SK-MEL-5 (cell line): ENCODE measurements at places on chromosomes 4 and X. TPM values are rescaled to one million over a fixed set of nuclear protein-coding genes. Genes with fewer than 3 reads are reported as not detected.

GRCh38 chr4:123443401-123444289, 47.0 kb downstream of the SPRY1 start:
- DNase-seq: peak; percentile 73

- DNase-seq: no peak
Observed at GRCh38 chr4:13830449-13830848, 202.9 kb upstream of the BOD1L1 start.

DNA sequence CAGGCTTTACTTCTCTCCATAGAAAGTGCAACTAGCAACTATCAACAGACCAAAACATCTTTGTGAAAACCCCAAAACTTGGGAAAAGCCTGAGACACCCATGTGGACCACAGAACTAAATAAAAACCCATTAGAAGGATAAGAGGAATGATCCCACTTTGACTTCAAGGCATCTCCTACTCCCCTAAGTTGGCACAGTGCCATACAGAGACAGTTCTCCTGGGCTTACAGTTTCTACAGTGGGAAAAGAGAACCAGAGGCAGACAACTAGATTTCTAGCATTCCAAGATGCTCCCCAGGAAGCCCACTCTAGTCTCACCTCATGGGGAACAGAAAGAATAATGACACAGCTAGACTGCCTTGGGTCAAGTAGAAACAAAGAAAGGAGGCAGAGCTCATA, 20.4 kb downstream of the TMLHE start:
- DNase-seq: no peak

DNA sequence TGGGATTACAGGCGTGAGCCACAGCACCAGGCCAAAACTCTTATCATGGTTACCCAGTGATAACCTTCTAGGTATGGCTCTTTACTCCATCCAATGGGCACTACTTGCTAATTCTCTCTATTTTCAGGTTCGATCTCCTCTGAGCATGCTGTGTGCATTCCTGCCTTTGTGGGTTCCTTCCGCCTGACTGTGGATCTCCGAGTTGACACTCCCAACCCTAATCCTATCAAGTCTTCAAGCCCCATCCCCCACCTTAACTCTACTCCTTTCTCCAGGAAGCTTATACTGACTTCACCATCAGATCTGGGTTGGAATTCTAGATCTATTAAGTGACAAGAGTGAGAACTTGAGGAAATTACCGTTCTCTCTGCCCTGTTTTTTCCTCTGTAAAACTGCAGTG, 64.6 kb downstream of the ZAR1 start:
- no peak for DNase-seq

- DNase-seq: no peak
Observed at GRCh38 chr4:41866799-41867677, 68.2 kb upstream of the TMEM33 start.

DNA sequence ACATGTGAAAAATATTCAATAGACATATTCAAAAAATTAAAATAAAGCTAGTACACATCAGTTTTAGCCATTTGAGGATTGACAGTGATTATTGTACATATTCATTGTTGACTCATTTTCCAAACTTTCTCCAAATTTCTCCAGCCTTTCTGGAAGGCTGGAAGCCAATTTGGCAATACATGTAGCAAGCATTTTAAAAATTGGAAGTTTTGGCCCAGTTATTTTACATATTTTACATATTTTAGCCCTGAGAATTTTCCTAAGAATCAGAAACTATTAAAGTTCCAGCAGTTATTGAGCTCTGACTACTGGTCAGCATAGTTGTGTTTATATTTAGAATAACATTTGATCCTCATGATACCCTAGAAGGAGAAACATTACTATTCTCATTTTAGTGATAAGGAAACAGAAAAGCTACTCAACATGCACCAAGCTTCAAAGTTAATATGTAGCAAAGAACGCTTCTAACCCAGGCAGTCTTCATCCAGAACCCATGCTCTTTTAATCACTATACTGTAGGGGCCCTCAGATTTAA, 3.2 kb downstream of the CABS1 start:
- DNase-seq: no peak

GRCh38 chrX:41491267-41492004, 44.3 kb downstream of the NYX start:
- peak; percentile 68 for DNase-seq

- no peak for DNase-seq
Observed at GRCh38 chr4:183504930-183505610, at the start of gene ING2. Gene ING2, plus strand, starts transcription at chr4:183505058. Its CDS starts 138 bp downstream, at chr4:183505196.

GRCh38 chr4:100208964-100209363, 18.7 kb upstream of the DDIT4L start:
- no peak for DNase-seq

- peak; percentile 26 for DNase-seq
Observed at GRCh38 chr4:52751487-52751911, 274 bp upstream of the ERVMER34-1 start.

- no peak for DNase-seq
Observed at GRCh38 chr4:143538979-143539669, 25.6 kb downstream of the SMARCA5 start.

DNA sequence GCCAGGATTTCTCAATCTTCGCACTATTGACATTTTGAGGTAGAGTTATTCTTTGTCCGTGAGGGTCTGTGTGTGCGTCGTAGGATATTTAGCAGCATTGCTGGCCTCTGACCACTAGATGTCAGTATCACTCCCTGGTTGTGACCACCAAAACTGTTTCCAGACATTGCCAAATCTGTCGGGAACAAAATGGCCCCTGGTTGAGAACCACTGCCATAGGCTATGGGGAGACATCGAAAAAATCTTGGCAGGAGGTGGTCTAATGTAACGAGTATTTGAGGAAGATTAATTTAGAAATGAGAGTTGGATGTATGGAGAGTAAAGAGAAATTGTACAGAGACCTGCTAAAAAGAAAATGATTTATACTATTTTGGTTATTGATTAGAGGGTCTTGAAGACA, 108.4 kb downstream of the DOCK11 start:
- DNase-seq: peak; percentile 83

DNA sequence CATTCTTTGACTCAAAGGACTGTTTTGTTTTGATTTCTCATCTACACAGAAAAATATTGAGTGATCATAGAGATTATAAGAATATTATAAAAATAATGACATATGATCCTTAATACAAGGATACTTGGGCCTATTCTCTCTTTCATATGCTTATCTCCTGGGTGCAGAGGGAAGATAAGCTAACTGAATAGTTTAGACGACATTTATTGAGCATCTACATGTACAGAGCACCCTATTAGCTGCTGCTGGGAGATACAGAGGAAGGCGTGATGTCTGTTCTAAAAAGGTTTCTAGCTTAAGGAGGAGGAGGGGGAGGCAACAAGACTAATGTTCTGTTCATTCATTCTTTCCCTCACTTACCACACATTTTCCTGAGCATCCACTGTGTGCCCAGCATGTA, 106.8 kb downstream of the HDAC8 start:
- no peak for DNase-seq

DNA sequence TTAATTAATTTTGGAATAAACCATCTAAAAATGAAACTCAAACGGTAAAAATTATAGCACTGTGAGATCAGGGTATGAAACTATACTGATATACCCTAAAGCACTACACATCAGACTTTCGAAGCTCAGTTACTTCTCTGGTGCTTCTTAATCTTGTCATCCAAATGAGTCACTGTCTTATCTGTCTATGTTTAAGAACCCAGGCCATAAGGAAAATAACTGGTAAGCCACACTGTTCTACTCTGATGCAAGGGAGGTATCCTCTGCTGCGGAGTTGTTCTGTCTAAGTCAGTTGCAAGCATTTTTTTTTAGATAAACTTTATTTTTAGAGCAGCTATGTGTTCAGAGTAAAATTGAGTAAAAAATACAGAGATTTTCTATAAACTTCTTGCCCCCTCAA, 830.8 kb upstream of the POU3F4 start:
- DNase-seq: no peak

GRCh38 chrX:133634416-133634815, 219.1 kb upstream of the GPC4 start:
- no peak for DNase-seq

DNA sequence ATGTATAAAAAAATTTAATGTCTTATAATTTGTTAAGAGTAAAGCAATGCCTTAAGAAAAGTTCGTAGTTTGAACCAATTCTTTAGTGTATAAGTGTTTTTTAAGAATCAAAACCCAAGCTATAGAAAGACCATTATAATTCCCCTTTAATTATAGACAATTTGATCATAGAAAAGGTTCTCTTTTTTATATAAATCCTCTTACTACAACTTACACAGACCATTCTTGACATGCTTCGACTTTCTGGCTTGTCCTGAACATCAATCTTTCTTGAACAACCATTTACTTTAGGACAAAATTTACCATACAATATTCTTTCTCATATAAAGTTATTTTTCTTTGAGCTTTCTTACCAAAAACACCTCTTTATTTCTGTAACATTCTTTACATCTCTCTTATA, 330.5 kb upstream of the SPANXN1 start:
- DNase-seq: no peak

DNA sequence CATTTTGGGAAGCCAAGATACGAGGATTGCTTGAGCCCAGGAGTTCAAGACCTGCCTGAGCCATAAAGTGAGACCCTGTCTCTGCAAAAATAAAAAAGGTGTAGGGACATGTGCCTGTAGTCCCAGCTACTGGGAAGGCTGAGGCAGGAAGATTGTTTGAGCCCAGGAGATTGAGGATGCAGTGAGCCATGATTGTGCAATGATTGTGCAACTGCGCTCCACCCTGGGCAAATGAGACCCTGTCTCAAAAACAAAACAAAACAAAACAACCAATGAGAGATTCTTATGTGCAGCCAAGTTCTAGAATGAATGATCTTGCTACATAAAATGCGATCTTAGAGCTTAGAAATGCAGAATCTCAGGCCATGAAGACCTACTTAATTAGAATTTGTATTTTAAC, 22.5 kb downstream of the SLC9B2 start:
- DNase-seq: no peak

- no peak for DNase-seq
Observed at GRCh38 chr4:5462896-5463295, 245.5 kb downstream of the EVC2 start.

GRCh38 chrX:68832101-68832416, 3.2 kb downstream of the EFNB1 start:
- DNase-seq: no peak

- no peak for DNase-seq
Observed at GRCh38 chrX:149010013-149010852, 494.9 kb downstream of the IDS start.

DNA sequence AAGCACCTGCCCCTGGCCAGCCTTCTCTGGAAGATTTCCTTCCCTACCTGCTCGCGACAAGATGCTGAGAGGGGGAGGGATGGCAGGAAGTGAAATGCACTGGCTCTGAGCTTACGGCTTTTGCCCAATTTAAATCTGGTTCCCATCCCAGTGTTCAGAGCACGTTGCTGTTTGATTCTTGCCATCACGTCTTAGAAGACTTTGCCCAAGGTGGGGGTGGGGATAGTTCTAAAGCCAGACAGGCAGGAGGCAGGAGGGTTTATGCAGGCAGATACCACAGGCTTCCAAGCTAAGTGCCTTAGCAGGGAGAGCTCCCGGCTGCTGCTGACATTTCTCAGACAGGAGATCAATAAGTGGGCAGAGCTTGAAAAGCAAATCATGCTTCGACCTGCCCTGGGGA, 393.9 kb downstream of the MID1IP1 start:
- no peak for DNase-seq

DNA sequence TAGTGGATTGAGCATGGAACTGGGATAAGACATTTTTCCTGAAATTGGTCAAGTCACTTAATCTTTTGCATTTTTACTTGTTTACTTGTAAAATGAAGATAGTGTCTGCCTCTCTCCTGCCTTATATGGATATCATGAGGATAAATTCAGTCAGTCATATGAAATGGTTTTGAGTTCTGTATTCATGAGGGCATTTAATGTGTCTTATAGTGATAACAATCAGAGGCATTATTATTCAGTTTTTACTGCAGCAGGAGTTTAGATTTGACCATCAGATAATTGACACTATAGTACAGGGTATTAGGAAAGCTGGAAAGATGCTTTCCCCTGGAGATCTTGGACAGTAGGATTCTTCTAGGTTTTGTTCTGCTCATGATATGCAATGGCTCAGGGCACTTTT, 26.0 kb downstream of the NPNT start:
- no peak for DNase-seq

GRCh38 chr4:13054420-13054970, 429.6 kb downstream of the RAB28 start:
- DNase-seq: no peak

The PNMA5 gene
- not detected in 2 replicates for total RNA-seq

The BEX4 gene
- total RNA-seq: 104 and 110 TPM in 2 replicates

The REPS2 gene
- 1.1 and 1.6 TPM in 2 replicates for total RNA-seq

The ABRAXAS1 gene
- 12.1 and 14.0 TPM in 2 replicates for total RNA-seq

The TMEM255A gene
- 27.2 and 28.1 TPM in 2 replicates for total RNA-seq

The RBM47 gene
- 7.2 and 7.5 TPM in 2 replicates for total RNA-seq

The FMR1NB gene
- total RNA-seq: not detected in 2 replicates

The ARX gene
- 0.24 and 0.56 TPM in 2 replicates for total RNA-seq

The PCYT1B gene
- total RNA-seq: 1.1 and 1.6 TPM in 2 replicates
